ENCODE measurements at places on chromosomes 4 and X. TPM values are rescaled to one million over a fixed set of nuclear protein-coding genes. Genes with fewer than 3 reads are reported as not detected.

- H3K36me3 ChIP-seq: no peaks in the 10 kb centered on the region
- no peaks in the 10 kb centered on the region for H3K27me3 ChIP-seq
- H3K4me1 ChIP-seq: no peaks in the 10 kb centered on the region
- DNase-seq: no peak
- H3K27ac ChIP-seq: no peak overlapping the region
- H3K4me3 ChIP-seq: no peak overlapping the region
These were observed 221.6 kb upstream of the FTHL17 start for GRCh38 chrX:31293409-31293808.

DNA sequence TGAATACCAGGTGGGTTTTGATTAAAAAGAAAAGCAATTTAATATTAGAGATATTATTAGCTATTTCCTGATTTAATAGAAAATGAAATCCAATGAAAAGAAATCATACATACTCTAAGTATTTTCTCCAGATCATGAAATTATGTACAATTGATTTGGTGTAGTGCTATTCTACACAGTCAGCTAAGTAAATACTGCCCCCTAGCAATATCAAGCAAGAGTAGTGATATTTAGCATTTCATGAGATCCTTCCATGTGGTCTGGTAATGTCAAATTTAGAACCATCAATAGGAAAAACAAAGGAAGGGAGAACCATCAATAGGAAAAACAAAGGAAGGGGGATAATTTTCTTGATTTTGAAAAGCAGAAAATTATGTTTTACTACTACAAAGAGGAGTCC is 114.6 kb downstream of the TBCK start:
- no peak overlapping the region for H3K27ac ChIP-seq
- no peak for DNase-seq
- H3K27me3 ChIP-seq: no peaks in the 10 kb centered on the region
- H3K4me1 ChIP-seq: no peaks in the 10 kb centered on the region

DNA sequence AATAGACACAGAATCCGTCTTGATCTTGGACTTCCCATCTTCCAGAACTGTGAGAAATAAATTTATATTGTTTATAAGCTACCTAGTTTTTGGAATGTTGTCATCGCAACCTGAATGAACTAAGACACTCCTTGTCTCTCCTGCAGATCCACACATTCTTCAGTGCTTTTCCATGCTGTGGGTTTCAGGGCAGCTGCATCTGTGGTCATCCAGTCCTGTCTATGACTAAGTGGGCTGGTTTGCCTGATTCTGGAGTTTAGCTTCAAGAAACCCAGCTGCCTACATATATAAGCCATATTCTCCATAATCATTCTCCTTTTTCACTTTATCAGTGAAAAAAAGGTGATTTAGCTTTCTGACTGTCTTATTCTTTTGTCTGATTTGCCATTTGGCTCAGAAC is 170.3 kb upstream of the KIT start:
- no peaks in the 10 kb centered on the region for H3K4me1 ChIP-seq
- H3K36me3 ChIP-seq: no peaks in the 10 kb centered on the region

GRCh38 chr4:10784621-10785020 is 100.1 kb upstream of the CLNK start:
- H3K27me3 ChIP-seq: no peaks in the 10 kb centered on the region
- DNase-seq: no peak
- no peaks in the 10 kb centered on the region for H3K36me3 ChIP-seq
- H3K4me3 ChIP-seq: no peak overlapping the region

Gene BEX5
- total RNA-seq: 4.3 TPM

Gene TMPRSS11A
- total RNA-seq: not detected
